Hematopoietic multipotent progenitor cell treated with erythropoietin and hydrocortisone succinate and interleukin-3 and kit ligand, for 6 days (in vitro differentiated cells): ENCODE measurements at places on chromosomes 5 and 9.

- no peak for DNase-seq
These were observed 68.2 kb downstream of the BARX1 start for GRCh38 chr9:93886911-93887310.

- no peak for DNase-seq
These were observed 91.8 kb downstream of the NDFIP1 start for GRCh38 chr5:142200387-142200786.

- no peak for DNase-seq
These were observed 1.5 kb downstream of the SYNPO start for GRCh38 chr5:150641824-150642566.

DNA sequence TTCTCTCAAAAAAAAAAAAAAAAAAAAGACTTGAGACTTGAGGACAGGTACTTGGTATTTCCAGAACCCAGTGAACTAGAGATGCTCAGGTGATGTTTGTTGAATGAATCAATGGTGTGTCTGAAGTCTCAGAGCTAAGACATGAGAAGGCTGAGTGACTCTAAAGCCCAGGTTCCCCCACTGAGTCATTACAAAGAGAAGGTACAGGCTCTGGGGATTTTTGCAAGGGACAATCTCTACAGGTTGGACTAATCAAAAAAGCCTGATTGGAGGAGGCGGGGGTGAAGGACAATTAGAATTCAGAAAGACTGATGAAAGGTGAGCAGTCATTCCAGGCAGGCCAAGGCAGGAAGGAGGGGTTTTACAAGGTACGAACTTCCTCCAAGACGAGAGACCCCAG is 8.2 kb upstream of the FABP6 start:
- no peak for DNase-seq

GRCh38 chr9:38338342-38339018 is 54.0 kb upstream of the ALDH1B1 start:
- DNase-seq, result no peak

GRCh38 chr9:133210202-133210532 is 1.1 kb upstream of the OBP2B start:
- no peak for DNase-seq

DNA sequence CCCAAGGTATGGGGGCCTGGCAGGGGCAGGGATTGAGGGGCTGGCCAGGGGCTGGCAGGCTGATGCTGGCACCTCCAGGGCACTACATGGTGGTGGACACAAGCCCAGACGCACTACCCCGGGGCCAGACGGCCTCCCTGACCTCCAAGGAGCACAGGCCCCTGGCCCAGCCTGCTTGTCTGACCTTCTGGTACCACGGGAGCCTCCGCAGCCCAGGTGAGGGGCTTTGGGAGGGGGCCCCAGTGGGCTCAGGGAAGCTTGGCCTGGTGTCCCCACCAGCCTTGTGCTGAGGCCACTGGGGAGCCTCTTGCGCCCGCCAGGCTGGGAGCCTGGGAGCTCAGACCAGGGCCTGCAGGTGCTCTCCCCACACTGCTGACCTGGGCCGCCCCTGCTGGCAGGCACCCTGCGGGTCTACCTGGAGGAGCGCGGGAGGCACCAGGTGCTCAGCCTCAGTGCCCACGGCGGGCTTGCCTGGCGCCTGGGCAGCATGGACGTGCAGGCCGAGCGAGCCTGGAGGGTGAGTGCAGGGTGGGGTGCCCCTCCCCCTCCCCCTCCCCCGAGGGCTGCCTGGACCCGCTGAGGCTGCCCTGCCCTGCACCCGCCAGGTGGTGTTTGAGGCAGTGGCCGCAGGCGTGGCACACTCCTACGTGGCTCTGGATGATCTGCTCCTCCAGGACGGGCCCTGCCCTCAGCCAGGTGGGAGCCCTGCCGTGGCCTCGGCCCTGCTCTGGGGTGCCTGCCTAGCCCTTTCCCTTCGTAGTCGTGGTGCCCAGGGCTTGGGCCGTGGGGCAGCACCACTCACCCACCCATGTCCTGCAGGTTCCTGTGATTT is 5.7 kb downstream of the MAMDC4 start:
- DNase-seq, result no peak

GRCh38 chr5:759111-759751 is 25.3 kb downstream of the ZDHHC11B start:
- DNase-seq, result peak; percentile 11

GRCh38 chr5:149537374-149537975 is 13.8 kb downstream of the CSNK1A1 start:
- DNase-seq, result no peak

- DNase-seq, result no peak
These were observed 7.8 kb upstream of the LHX2 start for GRCh38 chr9:124003636-124004349.

- no peak for DNase-seq
These were observed 518.1 kb downstream of the CSNK1G3 start for GRCh38 chr5:124030043-124030491.

DNA sequence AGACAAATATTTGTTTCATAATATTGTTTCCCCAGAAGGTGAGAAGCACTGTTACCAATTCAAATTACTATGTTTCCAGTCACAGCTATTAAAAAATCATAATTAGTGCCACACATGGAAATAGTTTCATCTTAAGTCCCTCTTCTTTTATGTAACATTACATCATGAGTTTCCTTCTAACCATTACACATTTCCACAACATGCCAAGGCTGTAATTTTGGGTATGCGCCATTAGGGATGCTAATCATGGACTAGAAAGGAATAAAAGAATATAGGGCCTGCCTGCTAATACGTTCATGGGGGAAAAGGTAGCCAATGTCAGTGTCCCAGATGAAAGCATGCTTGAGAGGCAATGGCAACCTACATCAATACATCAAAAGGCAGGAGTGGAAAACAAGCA is 142.5 kb upstream of the LPAR1 start:
- no peak for DNase-seq

GRCh38 chr9:123267481-123268198 is 746 bp downstream of the STRBP start:
- peak; percentile 21 for DNase-seq

- peak; percentile 32 for DNase-seq
These were observed 208.9 kb downstream of the HSPA4 start for GRCh38 chr5:133260715-133261114.

- no peak for DNase-seq
These were observed 1.3 kb upstream of the DND1 start for GRCh38 chr5:140674629-140675028.

- no peak for DNase-seq
These were observed 27.5 kb downstream of the ADAM19 start for GRCh38 chr5:157547941-157548512.

GRCh38 chr9:112288029-112288428 is 45.4 kb downstream of the PTBP3 start:
- no peak for DNase-seq

DNA sequence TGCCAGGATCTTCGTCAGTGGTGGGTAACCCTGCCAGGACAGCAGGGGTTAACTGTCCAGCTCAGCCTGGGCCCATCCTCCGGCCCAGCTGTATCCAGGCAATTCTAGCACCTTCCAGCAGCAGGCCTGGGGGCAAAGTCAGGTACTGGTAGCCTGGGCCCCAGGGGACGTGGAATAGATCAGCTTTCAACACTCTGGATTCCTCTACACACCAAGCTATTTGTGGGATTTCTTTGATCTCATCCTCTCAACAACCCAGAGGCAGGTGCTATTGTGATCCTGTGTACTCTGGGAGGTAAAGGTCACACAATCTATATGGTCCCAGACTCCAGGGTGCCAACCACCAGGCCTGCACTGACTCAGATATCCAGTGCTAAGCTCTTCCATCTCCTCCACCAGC is 8.7 kb upstream of the SPOUT1 start:
- DNase-seq, result no peak
